Stomach (tissue), 19 donors: ENCODE measurements at places on chromosomes 4 and X.

- DNase-seq, result no peak
Measured at GRCh38 chrX:73182502-73183114, 32.0 kb downstream of the NAP1L2 start.

DNA sequence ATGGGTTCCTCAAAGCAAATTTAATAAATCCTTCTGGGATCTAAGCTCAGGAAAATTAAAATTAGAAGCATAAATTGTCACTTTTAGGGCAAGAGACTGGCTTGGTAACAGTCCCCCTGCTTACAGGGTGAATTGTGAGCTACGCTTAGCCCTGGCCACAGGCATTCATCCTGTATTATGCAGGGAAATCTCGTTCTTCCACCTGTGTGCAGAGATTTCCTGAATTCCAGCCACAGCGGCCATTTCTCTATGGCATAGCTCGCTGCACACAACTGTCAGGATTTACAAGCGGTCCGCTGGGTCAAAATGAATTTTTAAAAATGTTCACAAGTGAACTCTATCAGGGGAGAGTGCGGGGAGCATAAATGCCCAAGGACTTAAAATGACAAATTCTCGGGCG is 111.9 kb downstream of the DCTD start:
- no peak for DNase-seq

GRCh38 chrX:106069048-106069447 is 30.5 kb upstream of the SERPINA7 start:
- DNase-seq, result no peak

- no peak for DNase-seq
Measured at GRCh38 chr4:4651811-4652755, 110.2 kb upstream of the STX18 start.

- DNase-seq, result peak; percentile 13
Measured at GRCh38 chr4:6221301-6221850, 21.0 kb upstream of the JAKMIP1 start.
